ENCODE measurements at places on chromosomes 5 and 9.
A peak's percentile ranks its signal among the peaks of the same experiment; 100 is the strongest.

DNA sequence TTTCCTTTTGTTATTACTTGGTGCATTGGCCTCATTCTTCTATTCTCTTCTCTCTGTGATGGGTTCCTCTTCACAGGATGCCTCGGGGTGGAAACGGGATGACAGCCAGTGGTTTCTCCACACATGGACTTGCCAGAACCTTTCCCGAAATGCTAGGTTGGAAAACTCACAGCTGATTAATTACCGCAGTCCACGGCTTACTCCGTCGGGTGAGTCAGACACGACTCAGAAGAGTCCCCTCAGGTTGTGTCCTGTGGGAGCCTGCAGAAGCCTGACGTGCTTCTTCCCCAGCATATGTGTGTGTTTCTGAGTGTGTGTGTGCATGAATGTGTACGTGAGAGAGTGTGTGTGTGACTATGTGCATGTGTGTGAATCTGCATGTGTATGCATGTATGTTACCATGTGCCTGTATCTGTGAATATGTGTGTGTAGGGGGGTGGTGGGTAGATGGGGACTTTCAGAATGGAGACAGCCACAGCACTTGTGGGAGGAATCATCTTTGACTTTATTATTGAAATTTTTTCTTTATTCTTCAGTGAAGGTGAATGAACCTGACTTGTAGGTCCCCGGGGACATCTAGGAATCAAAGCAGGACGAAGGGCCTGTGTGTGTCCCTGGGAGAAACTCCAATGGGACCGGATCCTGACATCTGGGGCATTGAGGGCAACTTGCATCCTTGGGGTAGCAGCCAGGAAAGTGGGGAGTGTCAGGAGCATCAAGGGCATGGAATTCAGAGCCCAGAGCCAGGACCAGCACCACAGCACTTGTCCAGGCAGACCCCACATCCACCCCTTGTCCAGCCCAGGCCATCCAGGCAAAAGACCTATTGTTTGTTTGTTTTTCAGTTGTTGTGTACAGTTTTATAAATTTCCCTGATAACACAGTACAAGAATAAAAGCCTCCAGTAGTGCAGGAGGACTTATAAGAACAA is 21.9 kb upstream of the MED10 start:
- DNase-seq: peak; percentile 78

DNA sequence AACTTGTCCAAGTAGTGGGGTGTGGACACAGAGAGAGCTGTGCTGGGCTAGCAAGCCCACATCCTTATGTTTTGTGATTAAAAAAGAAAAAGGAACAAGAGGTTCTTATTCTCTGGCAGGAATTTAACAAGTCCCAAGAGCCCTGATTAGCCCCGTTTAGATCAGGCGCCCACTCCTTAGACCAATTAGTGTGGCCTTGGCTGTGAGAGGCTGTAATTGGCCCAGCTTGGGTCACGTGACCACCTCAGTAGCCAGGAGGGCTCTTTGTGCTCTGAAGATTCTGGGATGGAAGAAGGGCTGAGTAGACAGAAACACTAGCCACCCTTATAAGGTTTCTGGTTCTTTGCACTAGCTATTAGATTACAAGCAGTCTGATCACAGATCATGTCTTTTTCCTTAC is 31.1 kb downstream of the GCNT4 start:
- no peak for DNase-seq

GRCh38 chr5:169742771-169743296 is 105.8 kb downstream of the DOCK2 start:
- DNase-seq: no peak

- DNase-seq: no peak
Measured at GRCh38 chr9:37377688-37378612, 44.5 kb upstream of the GRHPR start.

DNA sequence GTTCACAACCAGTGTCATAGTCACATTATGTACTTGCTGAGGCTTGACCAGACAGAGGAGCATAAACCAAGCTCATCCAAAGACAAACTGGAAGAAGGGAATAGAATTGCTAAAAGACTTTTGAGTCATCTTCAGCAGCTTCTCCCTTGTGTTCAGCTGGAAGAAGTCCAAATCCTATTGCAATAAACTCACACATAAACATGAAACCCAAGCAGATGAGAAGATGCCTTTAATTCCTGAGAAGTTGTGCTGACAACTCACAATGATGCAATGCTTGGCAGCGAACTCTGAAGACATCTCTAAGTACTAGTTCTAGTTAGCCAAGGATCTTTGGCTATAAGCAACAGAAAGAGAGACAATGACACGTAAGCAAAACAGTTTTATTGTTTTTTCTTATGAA is 642.1 kb downstream of the KCTD16 start:
- DNase-seq: peak; percentile 89

GRCh38 chr9:37209431-37210386 is 89.3 kb downstream of the ZCCHC7 start:
- DNase-seq: no peak

DNA sequence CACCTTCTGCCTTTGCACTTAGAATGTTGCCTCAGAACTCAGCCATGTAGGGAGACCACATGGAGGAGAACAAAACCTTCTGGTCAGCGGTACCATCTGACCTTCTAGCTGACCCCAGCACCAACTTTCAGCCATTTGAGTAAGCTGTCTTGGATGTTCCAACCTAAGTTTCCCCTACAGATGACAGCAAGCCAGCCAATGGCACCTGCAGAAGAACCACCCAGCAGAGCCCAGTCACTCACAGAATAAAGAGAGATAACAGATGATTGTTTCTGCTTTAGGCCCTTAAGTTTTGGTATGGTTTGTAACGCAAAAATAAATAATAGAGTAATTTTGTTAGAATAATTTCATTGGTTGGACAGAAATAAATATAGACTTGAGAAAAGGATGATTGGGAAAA is 10.4 kb downstream of the DNAH5 start:
- no peak for DNase-seq

- no peak for DNase-seq
Measured at GRCh38 chr5:78809444-78809843, 160.9 kb upstream of the LHFPL2 start.

DNA sequence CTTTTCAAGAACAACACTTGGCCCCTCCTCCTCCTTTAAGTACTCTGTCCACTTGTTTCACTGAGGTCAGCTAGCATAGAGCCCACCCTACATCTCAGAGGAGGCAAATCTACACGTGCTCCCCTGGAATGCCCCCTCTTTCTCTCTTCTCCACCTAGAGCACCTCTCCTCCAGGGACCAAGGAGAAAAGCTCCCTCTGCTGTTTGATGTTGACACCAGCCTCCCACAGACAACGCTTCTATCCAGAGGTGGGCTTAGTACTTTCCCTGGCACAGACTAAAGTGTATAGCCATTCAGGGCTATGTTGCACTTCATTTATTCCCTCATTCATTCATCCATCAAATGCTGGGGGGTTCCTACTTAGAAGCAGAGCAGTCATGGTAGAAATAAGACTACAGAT is 68.2 kb upstream of the TAF1L start:
- no peak for DNase-seq

DNA sequence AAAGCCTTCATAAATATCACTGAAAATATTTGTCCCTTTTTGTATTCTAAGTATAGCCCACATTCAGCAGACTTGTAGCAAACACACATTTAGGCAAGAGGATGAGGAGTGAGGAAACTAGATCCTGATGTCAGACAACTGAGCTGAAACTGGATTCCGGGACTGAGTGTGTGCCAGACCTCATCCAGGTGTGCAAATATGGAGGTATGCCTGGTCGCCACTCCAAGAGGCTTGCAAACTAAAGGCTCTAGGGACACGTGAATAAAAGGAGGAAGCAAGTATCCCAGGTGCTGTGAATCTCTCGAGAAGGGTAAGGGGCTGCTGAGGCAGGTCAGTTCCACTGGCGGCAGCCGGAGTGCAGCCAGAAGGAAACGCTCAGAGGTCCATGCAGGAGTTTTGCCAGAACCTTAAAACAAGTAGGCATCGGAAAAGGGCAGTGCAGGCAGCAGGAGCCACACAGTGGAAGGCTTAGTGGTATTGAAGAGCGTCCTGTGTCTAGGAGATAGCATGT is 77.4 kb upstream of the ALDH1B1 start:
- no peak for DNase-seq

DNA sequence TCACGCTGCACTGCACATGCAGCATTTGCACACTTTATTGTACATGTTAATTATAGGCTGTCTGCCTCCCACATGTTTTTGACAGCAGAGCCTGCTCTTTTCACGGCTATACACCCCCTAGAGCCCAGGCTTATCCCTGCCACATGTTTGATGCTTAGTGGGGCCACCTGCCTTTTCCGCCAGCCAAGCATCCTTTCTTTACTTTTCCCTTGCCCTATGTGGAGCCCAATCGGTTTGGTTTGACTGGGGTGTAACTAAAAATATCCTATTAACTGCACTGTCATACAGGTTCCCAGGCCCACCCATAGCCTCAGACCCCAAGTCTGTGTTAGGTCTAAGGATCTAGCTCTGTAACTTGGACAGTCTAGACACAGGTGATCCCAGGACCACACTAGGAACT is 18.9 kb upstream of the S1PR3 start:
- no peak for DNase-seq

DNA sequence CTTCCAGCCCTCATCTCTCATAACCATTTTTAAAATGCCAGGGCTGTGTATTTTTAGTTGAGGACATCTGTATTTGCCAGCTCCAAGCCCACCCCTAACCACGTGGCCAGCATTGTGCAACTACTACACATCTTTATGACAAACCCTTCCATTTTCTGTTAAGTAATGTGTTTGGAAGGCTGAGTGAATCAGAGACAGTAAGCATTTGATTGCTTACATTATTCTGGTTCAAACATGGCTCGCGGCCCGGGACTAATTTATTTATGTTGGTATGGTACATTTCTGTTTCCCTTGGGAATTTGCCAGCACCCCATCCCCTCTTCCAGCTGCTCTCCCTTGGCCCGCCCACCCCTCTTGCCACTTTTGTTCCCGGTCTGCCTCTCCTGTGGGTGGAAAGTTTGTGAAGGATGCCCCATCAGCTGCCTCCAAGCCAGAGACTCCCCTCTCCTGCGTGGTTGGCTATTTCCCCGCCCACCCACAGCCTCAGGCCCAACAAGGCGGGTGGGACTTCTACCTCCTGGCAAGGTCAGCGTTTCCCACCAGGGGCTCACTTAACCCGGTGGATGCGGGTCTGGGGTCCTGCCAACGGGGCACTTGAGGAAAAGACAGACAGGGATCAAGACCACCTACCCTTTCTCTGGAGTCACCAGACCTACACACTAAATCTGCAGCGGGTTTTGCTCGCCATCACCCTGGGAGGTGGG is 162.2 kb downstream of the HSD17B3 start:
- DNase-seq: peak; percentile 53

DNA sequence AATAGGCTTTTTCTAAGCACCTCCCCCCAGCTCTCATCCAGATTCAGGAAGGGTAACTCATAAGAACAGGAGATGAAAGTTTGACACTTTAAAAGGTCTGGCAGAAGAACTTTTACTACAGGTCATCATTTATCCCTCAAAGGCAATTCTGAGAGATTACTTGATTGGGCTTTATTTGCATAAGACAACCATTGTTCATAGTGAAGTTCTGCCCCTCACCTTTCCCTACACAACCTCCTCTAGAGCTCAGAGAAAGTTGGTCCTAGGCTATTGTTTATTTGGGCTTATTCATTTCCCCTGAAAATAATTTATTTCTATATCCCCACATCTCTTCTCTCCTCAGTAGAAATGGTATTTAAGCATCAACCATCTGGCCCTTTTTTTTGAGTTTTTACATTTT is 568.4 kb downstream of the ZNF608 start:
- no peak for DNase-seq

GRCh38 chr9:21970800-21971640 is 23.2 kb downstream of the CDKN2A start:
- DNase-seq: no peak

DNA sequence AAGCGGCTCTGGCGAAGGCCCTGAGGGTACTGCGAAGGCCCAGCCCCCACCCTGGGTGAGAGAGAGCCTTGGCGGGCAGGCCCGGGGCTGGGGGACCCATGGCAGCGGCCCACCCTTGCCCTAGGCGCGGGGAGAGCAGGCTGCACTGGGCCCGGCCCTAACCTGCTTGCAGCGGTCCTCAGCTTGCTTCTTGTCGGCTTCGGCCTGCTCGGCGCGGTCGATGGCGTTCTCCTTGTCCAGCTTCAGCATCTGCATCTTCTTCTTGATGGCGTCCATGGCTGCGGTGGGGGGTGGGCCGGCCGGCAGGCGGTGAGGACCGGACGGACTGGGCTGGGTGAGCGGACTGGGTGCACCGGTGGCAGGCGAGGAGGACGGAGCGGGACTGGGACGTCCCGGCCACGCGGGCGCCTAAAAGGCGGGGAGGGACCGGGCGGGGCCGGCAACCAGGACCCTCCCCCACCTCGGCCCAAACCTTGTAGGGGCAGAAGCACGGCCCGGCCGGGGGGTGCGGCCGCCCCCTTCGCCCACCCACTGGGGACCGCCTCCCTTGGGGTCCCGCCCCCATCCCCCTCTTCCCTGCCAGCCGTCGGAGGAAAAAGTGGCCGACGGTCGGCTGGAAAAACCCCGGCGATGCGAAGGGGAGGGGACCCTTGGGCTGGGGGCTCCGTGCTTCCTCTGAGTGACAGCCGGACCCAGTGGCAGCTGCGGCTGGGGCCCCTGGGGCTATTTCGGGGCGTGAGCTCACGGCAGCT is at the start of gene TPM2:
Gene TPM2, minus strand, starts transcription at position 384 of the 752 bp plus-strand sequence. Its CDS starts 108 bp downstream, at position 276.
- DNase-seq: no peak

GRCh38 chr5:170522211-170523141 is 18.7 kb downstream of the KCNIP1 start:
- peak; percentile 59 for DNase-seq

- no peak for DNase-seq
Measured at GRCh38 chr5:104452550-104452949, 890.0 kb upstream of the NUDT12 start.

GRCh38 chr5:174176511-174176910 is 131.0 kb downstream of the NSG2 start:
- no peak for DNase-seq

DNA sequence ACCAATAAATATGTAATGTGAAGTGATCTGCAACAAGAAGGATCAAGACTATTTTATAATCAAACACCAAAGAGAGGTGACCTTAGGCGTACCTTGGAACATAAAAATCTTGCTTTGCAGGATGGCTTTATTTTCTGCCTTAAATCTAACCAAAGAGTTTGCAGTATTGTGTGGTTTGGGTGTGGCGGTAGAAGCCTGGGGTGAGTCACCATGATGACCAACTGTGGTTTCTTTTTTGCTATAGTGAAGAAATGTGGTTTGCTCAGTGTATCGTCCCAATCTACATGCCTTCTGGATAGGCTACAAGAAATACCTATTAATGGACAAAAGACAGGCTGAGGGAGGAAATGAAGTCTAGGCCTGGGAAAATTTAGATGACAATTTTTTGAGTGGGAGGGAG is 5.1 kb upstream of the CAST start:
- peak; percentile 88 for DNase-seq

DNA sequence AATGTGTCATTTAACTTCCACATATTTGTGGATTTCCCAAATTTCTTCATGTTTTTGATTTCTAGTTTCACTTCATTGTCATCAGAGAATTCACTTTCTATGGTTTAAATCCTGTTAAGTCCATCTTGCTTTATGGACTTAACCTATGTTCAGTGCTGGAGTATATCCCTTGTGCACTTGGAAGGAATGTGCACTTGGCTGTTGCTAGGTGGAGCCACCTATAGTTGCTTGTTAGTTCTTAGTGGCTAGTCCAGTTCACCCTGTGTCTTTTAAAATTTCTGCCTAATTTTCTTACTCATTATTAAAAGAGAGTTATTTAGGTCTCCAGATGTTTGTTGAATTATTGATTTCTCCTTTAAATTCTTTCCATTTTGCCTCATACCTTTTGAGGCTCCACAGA is 1472.5 kb upstream of the CDH6 start:
- no peak for DNase-seq
